ENCODE measurements at places on chromosomes 16 and 17.

DNA sequence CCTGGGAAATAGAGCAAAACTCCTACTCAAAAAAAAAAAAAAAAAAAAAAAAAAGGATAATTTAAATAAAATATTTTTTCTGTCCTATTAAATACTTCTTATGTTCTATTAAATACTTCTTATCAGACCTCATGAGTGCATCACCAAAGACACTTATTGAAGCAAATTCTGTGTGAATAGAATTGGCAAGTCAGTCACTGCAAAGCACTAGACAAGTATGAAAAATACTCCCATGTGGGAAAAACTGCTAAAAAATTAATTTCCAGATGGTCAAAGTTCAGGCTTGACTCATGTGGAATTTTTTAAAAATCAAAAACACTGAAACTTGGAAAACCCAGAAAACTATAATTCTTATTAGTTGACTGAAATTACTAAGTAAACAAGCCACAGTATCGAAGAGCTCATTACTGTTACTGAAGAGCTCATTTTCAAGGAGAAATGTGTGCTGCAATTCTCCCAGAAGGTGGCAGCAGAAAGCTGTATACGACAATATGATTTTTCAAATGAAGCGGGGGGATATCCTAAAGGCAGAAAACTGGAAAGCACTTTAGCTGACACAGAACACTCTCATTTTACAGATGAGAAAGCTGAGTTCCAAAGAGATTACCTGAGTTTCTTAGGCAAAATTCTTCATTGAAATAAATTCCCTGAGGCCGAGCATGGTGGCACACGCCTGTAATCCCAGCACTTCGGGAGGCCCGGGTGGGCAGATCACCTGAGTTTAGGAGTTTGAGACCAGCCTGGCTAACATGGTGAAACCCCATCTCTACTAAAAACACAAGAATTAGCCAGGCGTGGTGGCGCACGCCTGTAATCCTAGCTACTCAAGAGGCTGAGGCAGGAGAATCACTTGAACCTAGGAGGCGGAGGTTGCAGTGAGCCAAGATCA is 15.9 kb upstream of the FBXO47 start:
- DNase-seq: peak; percentile 65

DNA sequence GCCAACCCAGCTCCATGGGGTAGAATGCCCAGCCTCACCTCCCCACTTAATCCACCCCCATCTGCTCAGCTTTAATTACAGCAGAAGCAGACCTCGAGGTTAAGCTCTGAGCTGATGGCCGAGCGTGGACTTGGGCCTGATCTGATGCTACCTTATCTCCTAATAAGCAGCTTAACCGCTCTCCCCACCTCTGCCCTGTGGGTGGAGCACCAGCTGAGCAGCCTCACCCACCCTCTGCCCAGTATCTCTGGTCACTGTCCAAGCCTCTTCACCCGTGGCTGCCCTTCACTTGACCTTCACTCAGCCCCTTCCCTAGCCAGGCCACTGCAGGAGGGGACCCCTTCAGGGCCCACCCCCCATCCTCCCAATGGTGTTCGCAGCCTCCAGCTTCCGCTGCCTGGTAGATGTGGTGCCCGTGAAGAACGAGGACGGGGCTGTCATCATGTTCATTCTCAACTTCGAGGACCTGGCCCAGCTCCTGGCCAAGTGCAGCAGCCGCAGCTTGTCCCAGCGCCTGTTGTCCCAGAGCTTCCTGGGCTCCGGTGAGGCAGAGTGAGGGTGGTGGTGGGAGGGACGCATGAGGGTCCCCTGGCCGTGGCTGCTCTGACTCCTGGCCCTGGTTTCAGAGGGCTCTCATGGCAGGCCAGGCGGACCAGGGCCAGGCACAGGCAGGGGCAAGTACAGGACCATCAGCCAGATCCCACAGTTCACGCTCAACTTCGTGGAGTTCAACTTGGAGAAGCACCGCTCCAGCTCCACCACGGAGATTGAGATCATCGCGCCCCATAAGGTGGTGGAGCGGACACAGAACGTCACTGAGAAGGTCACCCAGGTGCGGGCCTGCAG is 6.8 kb downstream of the KCNH6 start:
- no peak for DNase-seq

- no peak for DNase-seq
These were observed 44.8 kb upstream of the NOG start for GRCh38 chr17:56548661-56549060.

GRCh38 chr16:51657848-51658247 is 506.8 kb upstream of the SALL1 start:
- DNase-seq: no peak

Measured in RWPE1 (cell line).